ENCODE measurements at places on chromosomes 1 and 21.

DNA sequence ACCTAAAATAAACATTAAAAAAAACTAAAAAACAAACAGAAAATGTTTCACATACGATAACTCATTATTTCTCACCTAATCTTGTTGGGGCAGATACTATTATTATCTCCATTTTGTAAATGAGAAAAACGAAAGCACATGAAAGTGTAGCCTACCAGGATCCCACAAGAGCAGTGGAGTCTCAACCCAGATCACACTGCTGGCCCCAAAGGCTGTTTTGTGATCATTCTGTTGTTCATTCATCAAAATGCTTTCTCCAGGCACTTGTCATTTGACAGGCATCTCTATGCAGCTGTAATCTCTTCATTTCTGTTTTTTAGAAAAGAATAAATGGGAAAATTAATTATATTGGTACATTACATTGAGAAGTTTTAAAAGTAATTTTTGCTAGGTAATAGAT, 67.5 kb downstream of the AK5 start:
- no peak for DNase-seq

- DNase-seq: no peak
Measured at GRCh38 chr1:51442616-51443015, 76.5 kb downstream of the EPS15 start.

- DNase-seq: peak; percentile 3
Measured at GRCh38 chr1:165144757-165145397, 211.6 kb downstream of the LMX1A start.

- DNase-seq: no peak
Measured at GRCh38 chr1:198330982-198331615, 174.3 kb downstream of the NEK7 start.

DNA sequence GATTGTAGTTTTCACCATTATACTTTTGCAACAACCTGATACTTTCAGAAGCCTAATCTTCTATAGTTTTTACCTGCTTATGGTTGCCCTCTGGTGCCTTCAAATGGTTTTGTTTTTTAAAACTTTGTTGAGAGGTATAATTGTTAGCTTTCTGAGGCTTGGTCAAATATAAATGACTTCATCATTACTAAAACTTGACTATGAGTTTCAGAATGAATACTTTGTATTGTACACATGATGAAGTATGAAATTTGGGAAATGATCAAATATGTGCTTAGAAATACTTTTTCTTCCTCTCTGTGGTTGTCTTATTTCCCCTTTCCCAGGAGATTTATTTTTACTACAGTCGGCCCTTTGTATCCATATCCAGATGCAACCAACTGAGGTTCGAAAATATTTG, 151.8 kb upstream of the B3GALT2 start:
- no peak for DNase-seq

GRCh38 chr21:25986928-25987327, 183.6 kb downstream of the APP start:
- no peak for DNase-seq

DNA sequence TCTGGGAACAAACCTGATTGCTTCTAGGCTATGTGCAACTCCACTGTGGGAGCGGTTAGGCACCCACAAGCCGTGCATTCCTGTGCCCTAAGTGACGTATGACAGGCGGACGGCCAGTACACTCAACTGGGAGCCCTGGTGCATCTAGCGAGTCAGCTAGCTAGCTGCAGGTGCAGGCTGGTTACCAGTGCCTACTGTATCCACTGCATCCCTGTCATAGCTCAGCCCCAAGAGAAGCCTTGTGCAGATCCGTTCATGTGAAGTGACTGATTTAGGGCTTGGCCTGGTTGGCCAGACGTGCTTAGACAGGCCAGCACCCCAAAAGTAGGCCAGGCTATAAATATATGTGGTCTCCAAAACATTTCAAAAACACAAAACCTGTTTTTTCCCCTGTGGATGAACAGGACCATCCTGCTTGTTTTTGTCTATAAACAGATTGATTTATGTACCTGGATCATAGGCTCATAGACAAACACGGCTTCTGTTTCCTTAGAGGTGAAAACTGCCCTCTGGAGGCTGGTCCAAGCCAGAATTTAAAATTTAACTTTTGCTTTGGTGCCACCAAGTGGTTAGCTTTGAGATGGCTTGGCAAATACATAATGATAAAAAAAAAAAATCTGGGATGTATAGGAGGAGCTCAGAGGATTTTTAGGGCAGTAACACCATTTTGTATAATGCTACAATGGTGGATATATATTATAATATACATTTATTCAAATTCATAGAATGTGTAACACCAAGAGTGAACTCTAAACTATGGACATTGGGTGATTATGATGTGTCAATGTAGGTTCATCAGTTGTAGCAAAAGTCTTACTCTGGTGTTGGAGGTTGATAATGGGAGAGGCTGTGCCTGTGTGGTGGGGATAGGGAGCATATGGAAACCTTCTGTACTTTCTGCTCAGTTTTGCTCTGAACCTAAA, 68.5 kb downstream of the GIPC2 start:
- DNase-seq: peak; percentile 31

- DNase-seq: no peak
Measured at GRCh38 chr1:108896146-108897145, 19.7 kb downstream of the GPSM2 start.

GRCh38 chr1:211376807-211377470, 50.3 kb downstream of the TRAF5 start:
- no peak for DNase-seq

GRCh38 chr21:44870748-44871495, 2.6 kb downstream of the PTTG1IP start:
- DNase-seq: no peak

DNA sequence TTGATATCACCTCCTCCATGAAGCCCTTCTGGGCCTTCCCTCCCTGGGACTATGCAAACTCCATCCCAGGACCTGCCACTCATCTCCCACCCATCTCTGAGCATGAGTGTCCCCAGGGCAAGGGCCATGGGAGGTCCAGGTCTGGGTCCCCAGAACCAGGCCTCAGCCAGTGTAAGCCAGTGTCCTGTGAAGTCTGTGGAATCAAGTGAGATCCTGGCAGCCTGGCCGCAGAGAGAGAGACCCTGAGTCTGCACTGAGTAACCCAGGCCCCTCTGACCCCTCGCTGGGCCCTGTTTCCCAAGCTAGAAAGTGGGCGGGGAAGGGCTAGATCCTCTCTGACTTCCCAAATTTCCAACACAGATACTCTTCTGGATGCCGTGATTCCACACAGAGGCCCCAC, 132.7 kb downstream of the DMRTB1 start:
- DNase-seq: no peak

- no peak for DNase-seq
Measured at GRCh38 chr1:246946366-246946765, 14.6 kb upstream of the AHCTF1 start.

GRCh38 chr21:43211072-43211759, 42.4 kb downstream of the CRYAA start:
- DNase-seq: no peak

- DNase-seq: no peak
Measured at GRCh38 chr1:51472359-51472758, 46.7 kb downstream of the EPS15 start.

DNA sequence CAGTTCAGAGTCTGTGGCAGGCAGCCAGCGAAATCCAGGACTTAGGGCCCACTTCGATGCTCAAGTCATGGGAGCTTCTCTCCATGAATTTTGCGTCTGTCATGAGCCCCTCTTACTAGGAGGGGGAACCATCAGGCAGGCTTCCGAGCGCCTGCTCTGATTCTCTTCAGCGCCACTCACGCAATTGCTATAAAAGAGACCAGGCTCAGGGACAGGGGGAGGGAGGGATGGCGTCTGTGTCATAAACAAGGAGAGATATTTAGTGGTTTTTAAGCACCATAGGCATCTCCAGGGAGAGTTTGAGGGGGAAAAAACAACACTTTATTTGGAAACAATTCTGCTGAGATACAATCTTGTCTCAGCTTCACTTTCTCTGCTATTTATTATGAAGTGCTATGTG, 60.6 kb downstream of the NAV1 start:
- DNase-seq: no peak

DNA sequence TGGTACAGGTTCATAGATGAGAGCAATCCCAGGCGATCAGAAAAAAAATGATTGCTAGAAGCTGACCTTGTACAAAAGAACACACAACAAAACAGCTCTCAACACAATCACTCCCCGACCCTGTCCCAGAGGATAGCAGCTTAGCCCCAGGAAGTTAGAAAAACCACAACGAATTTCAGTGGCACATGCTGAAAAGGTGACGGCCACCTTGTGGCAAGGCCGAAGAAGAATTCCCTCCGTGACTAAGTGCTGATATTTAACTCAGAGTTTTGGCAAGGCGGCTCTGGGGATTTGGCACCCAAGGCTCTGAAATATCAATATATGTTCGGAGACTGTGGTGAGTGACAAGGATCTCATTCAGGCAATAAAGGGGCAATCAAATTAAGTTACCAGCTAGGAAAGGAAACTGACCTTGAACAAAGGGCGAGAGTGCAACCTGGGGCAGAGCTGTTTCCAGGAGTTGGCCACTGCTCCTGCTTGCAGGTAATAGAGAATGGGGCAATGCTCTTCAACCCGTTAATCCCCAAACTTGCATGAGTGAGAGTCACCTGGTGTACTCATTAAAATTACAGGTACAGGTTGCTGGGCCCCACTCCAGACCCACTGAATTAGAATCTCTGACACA, 96.2 kb downstream of the BEND5 start:
- DNase-seq: no peak

DNA sequence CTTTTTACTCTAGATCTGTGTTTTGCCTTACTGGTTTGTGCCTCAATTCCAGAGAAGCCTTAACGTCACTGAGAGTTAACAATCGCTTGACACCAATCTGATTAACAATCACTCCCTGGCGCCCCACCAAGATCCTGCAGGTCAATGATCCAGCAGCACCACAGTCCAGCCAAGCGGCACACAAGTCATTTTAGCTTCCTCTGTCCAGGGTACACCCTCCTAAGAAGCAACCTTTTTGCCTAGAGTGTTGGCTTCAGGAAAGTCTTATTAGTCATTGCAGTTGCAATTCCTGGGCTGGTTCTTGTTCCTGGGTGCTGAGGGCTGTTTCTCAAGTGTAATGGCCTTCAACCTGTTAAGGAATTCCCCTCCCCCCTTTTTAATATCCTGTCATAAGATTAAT, 323.0 kb upstream of the USP25 start:
- DNase-seq: no peak
